H4 (cell line): ENCODE measurements at places on chromosomes 2 and 18.

DNA sequence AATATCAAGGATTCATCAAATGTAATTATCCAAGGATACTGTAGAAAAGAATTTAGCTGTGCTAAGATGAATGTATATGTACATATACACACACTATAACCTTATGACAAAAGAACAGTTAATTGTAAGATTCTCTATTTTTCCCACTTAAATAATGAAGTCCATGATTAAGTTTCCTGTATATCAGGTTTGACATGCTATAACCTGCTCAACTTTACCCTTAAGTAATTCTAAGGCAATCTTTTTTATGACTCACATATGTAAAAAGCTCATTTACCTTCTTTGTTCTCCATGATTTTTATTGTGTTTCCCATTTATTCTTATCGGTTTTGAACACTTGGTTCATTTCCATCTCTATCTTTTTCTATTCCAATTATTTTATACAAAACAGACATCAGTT, 1213.1 kb upstream of the SLC39A10 start:
- DNase-seq, result no peak

GRCh38 chr2:111176867-111177266, 56.2 kb downstream of the BCL2L11 start:
- DNase-seq, result no peak

DNA sequence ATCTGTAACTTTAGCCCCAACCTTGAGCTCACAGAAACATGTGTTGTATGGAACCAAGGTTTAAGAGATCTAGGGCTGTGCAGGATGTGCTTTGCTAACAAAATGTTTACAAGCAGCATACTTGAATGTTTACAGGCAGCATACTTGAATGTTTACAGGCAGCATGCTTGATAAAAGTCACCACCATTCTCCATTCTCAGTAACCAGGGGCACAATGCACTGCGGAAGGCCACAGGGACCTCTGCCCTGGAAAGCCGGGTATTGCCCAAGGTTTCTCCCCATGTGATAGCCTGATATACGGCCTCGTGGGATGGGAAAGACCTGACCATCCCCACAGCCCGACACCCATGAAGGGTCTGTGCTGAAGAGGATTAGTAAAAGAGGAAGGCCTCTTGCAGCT, 52.4 kb downstream of the LONRF2 start:
- DNase-seq, result no peak

DNA sequence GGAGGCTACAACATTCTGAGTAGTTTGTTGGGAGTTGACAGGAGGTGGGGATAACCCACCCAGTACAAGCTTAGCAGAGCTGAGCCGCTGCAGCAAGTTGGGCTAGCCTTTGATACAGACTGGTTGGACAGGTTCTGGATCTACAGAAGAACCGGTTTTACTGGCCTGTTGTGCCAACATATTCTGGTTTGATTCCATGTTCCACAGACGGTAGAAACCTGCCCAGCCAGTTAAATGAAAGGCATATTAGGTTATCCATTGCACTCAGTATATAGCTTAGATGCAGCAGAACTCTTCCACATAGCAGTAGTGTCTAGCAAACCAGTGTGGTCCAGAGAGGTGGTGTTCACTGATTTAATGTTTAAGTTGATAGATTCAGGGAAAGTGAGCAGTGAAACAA, 19.3 kb upstream of the RBBP8 start:
- DNase-seq, result no peak

DNA sequence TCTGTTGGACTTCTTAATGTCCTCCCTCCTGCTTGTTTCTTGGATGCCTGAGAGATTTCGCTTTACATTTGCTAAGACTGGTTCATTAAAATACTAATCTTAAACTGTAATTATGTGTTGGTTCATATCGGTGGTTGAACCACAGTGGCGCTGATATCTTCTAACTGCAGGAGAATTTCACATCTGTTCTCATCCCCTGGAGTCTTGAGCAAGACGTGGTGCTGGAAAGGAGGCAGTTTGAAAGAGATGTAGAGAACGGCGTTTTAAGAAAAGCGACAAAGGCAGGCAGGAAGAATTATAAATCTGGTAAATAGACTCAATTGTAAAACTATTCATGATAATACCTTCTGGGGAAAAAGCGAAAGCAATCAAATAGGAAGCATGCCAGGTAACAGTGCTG, 79.5 kb downstream of the NXPH2 start:
- no peak for DNase-seq

DNA sequence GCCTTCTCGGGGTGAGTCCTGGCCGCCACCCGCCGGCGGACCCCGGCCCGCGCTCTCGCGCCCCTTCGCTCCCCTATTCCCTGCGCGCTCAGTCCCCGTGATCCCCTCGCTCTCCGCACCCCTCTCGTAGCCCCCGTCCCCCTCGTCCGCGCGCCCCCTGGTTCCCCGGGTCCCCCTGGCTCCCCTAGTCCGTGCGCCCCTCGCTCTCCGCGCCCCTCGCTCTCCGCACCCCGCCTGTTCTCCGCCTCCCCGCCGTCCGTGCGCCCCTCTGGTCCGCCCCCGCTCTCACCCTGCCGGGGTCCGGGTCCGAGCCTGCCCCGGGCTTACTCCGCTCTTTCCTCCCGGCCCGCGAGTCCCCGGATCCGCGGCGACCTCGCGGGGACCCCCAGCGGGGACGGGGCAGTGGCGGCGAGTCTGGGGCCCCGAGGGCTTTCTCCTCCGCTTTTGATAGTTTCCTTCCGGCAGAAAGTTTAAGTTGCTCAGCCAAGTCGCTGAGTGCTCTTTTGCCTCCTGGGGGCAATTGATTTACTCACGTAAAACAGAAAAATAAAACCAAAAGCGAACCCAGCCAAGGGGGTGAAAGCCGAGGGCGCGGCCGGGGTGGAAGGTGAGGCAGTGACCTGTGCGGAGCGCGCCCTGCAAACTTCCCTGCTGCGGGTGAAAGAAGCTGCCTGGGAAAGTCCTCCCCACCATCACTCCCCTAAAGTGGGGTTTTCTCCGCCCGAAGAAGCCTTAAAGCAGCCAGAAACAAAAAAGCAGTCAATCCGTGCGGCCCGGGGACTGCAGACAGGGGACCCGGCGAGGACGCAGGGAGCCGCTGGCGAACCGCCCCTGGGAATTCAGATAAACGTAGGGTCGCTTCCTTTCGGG, 568 bp downstream of the RAB31 start:
- DNase-seq, result no peak
